ENCODE measurements at places on chromosomes 7 and 10. TPM values are rescaled to one million over a fixed set of nuclear protein-coding genes. Genes with fewer than 3 reads are reported as not detected.

DNA sequence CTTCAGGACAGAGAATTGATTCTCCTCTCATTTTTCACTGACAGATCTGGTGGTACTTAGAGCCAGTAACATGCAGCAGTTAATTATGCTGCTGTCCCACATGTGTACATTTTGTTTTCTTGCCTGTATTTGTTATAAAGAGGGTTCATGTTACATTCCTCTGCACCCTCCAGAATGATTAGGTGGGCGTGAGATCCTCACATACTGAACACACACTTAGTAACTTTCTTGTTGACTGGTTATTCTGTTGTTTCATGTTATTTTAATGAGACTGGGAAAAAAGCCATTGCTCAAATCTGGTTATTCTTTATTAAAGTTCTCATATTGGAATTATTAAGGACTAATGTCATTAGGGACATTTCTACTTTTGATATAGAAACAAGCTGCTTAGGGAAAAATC is 409.1 kb downstream of the SDK1 start:
- H3K27me3 ChIP-seq: peaks cover 17% of the 10 kb centered on the region
- no peaks in the 10 kb centered on the region for H3K4me1 ChIP-seq
- H3K27ac ChIP-seq: no peak overlapping the region
- no peak overlapping the region for H3K4me3 ChIP-seq
- DNase-seq: no peak
- H3K36me3 ChIP-seq: no peaks in the 10 kb centered on the region

DNA sequence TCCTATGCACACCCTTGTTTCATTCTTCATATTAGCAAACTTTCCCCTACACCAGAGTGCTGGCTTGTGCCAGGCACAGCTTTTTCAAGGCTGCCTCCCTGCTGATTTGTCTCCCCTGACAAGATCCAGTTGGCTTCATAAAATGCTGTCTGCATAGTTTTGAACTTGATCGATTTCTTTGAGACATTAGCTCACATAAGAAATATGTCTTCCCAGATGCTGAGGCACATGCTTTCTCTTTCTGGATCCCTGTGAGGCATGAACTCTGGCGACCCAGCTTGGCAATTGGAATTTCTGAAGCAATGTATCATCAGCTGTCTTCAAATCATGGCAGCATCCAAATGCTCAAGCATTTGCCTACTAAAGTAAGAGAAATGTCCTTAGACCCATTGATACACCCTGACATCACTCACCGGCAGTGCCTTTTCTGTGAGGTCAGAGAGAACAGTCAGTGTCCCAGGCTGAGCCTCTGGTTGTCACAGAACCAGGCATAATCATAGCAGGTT is 616.4 kb upstream of the GHITM start:
- H3K4me1 ChIP-seq: no peaks in the 10 kb centered on the region
- H3K27ac ChIP-seq: no peak overlapping the region
- H3K36me3 ChIP-seq: no peaks in the 10 kb centered on the region
- H3K27me3 ChIP-seq: no peaks in the 10 kb centered on the region
- no peak overlapping the region for H3K4me3 ChIP-seq

Gene MYH16
- total RNA-seq: not detected

Gene ACSL5
- total RNA-seq: 111 TPM

Gene SEMA3A
- total RNA-seq: 5.0 TPM

Gene AKR1C8
- 0.38 TPM for total RNA-seq

- DNase-seq: no peak
- no peak overlapping the region for H3K27ac ChIP-seq
- H3K4me1 ChIP-seq: peaks cover 7% of the 10 kb centered on the region
- H3K36me3 ChIP-seq: no peaks in the 10 kb centered on the region
- peaks cover 45% of the 10 kb centered on the region for H3K27me3 ChIP-seq
Observed at GRCh38 chr10:70055550-70055949, 2.9 kb downstream of the MACROH2A2 start.

DNA sequence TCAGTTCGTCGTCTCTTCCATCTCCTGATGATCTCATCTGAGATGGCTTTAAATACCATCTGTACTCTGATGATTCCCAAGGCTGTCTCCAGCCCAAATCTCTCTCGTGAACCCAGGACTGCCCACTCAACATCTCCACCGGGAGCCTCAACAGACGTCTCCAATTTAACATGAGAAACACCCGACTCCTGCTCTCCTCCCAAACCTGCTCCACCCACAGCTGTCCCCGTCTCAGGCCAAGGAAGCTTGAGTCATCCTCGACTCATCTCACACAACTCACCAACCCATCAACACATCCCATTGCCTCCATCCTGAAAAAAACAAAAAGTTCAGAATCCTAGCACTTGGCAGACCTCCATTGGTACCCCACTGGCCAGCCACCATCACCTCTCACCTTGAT is 29.7 kb upstream of the CALN1 start:
- H3K36me3 ChIP-seq: no peaks in the 10 kb centered on the region
- peaks cover 29% of the 10 kb centered on the region for H3K27me3 ChIP-seq
- H3K4me1 ChIP-seq: no peaks in the 10 kb centered on the region
- no peak for DNase-seq

Gene ZNF239
- not detected for total RNA-seq

Gene CALHM1
- total RNA-seq: not detected

GRCh38 chr7:157502701-157503111 is 165.9 kb downstream of the DNAJB6 start:
- DNase-seq: no peak
- no peaks in the 10 kb centered on the region for H3K36me3 ChIP-seq
- peak overlapping the region; percentile 76 for H3K4me3 ChIP-seq
- H3K27me3 ChIP-seq: peaks cover 36% of the 10 kb centered on the region
- H3K27ac ChIP-seq: peak overlapping the region; percentile 47

DNA sequence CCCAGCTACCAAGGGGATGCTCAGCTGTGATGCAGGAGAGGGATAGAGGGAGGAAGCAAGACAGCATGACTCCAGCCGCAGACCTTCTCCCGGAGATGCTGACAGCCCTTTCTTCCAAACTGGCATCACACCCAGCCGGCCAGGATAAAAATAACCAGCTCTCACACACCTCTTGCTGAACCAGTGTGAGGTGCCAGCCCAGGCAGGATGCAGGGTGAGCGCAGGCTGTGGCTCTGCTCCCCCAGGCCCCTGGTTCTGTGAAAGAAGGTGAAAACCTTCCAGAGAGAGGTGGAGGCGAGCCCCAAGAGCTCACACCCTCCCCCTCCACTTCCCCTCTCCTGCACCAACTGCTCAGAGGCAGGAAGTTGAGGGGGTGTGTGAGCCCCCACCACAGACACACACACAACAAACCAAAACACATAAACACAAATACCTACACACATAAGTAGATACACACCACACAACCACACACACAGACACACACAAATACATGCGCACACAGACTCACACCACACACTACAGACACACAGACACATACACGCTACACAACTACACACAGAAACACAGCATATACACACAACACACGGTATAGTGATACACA is 4.0 kb downstream of the GPR15LG start:
- H3K36me3 ChIP-seq: no peaks in the 10 kb centered on the region
- peaks cover 6% of the 10 kb centered on the region for H3K4me1 ChIP-seq
- peak; percentile 74 for DNase-seq
- no peaks in the 10 kb centered on the region for H3K27me3 ChIP-seq
- H3K4me3 ChIP-seq: no peak overlapping the region
